ENCODE measurements at places on chromosomes 6 and 20.

DNA sequence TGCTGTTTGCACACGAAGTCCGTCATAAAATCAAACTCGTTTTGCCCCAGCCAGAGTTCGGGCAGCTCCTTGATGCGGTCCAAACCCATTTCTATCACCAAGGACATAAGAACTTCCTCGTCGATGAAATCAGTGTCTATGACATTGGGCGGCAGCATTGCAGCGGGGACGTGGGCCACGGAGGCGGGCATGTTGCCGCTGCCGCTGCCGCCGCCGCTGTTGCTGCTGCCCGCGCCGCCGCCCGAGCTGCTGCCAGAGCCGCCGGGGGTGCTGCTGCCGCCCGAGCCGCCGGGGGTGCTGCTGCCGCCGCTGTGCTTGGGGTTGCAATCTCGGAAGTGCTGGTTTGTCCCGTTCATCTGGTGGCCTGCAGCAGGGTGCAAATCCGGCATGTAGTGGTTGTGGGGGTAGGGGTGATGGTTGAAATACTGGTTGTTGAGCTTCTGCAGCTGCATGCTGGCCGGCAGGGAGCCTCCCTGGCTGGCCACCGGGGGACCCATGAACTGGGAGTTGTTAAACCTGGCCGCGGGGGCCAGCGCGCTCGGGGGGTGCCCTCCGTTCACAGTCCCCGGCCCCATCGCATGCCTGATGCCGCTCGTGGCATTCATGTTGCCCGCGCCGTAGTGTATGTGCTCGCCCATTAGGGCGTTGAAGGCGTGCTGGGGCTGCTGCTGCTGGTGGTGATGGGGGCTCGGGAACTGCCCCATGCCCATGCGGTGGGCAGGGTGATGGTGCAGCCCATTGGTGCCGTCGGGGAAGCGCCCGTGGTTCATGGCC is 1.1 kb downstream of the CITED2 start:
- DNase-seq: peak; percentile 88
- peaks cover 37% of the 10 kb centered on the region for H3K4me1 ChIP-seq
- peaks cover 30% of the 10 kb centered on the region for H3K36me3 ChIP-seq

DNA sequence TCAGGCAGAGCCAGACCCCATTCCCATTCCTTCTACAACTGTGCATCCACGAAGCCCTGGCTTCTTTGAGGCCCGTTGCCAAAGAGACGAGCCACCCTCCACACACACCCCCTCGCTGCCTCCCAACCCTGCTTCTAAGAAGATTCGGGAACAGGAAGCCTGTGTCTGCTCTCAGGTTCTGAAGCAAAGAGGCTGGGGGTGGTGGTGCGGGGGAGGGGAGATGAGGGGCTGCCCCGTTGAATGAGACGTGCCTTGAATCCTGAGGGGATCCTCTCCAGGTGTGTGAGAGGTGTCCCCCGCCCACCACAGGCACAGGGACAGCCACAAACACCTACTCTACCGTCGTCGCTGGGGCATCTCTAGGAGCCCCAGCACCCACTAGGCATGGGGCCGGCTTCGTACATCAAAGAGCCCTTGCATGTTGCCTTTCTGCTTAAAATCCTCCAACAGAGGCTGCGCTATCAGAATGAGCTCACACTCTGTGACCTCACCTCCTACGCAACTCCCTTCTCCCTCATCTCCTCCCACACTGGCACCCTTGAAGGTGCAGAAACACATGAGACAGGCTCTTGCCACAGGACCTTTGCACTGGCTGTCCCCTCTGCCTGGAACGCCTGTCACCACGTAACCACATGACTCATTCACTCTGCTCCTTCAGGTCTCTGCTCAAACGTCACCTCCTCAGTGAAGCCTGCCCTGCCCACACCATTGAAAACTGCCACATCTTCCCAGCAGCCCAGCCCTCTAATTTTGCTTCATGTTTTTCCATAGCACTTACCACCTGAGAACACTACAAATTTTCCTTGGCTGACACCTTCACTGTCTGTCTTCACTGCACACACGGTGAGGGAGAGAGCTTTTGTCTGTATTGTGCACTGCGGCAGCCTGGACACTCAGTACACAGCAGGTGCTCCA is 58.5 kb downstream of the PREX1 start:
- DNase-seq: peak; percentile 96
- H3K27ac ChIP-seq: peak overlapping the region; percentile 81
- H3K36me3 ChIP-seq: peaks cover 10% of the 10 kb centered on the region
- no peaks in the 10 kb centered on the region for H3K27me3 ChIP-seq
- peak overlapping the region; percentile 48 for H3K4me3 ChIP-seq

DNA sequence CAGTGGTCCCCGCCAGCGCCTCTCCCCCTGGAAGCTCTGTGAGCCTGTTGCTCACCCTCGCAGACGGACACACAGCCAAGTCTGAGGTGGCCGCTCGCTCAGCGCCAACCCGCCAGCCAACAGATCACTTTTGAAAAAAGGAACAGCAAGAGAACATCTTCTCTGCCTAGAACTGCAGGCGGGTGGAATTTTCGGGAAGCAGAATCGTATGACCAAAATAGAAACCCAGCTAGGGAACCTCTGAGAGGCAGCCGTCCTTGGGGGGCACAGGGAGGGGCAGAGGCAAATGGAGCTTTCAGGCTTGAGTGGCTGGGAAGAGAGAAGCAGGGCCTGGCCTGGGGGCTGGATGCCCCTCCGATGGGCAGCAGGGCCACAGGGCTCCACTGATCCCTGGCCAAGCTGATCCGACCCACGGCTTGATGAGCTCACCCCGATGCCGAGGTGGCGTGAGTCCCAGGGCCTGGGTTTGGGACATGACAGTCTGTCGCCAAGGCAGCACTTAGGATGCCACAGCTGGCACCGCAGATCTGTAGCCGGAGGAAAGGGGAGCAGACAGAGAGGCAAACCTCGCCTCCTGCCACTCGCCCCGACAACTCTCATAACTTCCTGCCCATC is 9.8 kb downstream of the NFATC2 start:
- peak overlapping the region; percentile 75 for H3K4me3 ChIP-seq
- H3K27me3 ChIP-seq: no peaks in the 10 kb centered on the region
- DNase-seq: peak; percentile 44
- H3K36me3 ChIP-seq: peaks cover 54% of the 10 kb centered on the region

GRCh38 chr6:147023581-147023980 is 180.6 kb upstream of the STXBP5 start:
- DNase-seq: no peak
- H3K27me3 ChIP-seq: no peaks in the 10 kb centered on the region
- H3K4me3 ChIP-seq: no peak overlapping the region
- H3K27ac ChIP-seq: no peak overlapping the region
- no peaks in the 10 kb centered on the region for H3K4me1 ChIP-seq

DNA sequence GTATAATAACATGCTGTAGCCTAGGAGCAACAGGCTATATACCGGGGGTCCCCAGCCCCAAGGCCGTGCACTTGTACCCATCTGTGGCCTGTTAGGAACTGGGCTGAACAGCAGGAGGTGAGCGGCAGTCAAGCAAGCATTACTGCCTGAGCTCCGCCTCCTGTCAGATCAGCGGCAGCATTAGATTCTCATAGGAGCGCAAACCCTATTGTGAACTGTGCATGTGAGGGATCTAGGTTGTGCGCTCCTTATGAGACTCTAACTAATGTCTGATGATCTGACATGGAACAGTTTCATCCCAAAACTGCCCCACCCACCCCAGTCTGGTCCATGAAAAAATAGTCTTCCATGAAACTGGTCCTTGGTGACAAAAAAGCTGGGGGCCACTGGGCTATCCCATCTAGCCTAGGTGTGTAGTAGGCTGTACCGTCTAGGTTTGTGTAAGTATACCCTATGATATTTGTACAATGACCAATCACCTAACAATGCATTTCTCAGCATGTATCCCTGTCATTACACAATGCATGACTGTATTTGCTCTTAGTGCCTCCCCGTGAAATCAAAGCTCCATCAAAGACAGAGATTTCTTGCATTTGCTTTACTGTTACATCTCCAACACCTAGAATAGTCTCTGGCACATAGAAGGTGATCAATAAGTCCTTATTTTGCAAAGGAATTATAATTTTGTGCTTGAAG is 30.8 kb downstream of the NHSL1 start:
- no peaks in the 10 kb centered on the region for H3K36me3 ChIP-seq
- peaks cover 2% of the 10 kb centered on the region for H3K27me3 ChIP-seq
- peaks cover 5% of the 10 kb centered on the region for H3K4me1 ChIP-seq
- no peak overlapping the region for H3K4me3 ChIP-seq

GRCh38 chr20:4560667-4561066 is 161.0 kb upstream of the PRND start:
- no peak overlapping the region for H3K27ac ChIP-seq
- no peaks in the 10 kb centered on the region for H3K4me1 ChIP-seq
- H3K4me3 ChIP-seq: no peak overlapping the region
- DNase-seq: no peak

DNA sequence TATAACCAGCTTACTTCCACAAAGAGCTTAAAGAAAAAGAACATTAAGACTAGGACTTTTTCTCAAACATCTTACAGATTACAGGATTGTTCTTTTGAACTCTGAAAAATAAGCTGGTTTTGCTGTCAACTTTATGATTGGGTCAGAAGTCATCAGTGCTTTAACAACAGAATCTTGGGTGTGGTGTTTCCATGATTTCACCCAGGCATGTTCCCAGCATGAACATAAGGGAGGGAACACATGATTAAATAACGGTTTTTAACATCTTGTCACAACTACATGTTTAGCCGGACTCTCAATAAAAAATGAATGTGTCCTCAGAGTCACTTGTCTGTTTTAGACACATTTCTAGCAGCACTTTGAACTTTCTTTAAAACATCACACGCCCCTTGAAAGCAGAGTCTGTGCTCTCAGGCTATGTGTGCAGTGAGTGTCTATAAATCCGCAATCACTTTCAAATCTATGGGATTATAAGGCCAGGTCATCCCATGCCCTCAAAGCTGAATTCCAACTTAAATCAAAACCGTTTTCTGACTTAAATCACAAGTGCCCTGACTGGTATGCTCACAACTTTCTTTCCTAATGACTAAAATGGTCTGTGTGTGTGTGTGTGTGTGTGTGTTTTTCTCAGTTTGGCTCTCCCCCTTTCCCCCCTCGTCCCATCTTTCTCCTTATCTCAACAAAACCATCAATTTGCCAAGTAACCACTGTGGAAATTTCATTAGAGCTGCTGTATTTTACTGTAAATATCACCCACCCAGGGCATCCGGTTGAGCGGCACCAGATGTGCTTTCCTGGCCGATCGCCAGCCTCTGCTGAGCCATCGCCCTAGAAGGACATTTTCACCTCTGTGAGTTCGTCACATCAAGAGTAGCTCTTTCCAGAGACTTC is 216.8 kb upstream of the DTNBP1 start:
- peaks cover 42% of the 10 kb centered on the region for H3K4me1 ChIP-seq
- H3K36me3 ChIP-seq: no peaks in the 10 kb centered on the region
- H3K27ac ChIP-seq: peak overlapping the region; percentile 52

DNA sequence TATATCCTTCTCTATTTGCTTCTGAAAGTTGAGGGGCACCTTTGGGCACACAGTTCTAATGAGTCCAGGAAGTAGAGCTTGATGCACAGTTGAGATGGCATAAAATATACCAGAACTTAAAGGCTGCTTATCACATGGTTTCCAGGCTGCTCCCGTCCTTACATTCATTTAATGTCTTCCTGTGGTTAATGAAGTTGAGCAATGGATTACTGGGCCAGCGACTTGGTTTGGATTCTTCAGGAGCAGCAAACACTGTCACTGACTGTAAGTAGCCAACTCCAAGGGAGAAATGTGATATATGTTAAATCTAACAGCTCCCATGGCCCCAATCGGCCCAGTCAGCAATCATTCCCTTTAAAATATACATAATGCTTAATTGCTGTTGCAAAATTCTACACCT is 9.0 kb upstream of the TSHZ2 start:
- peaks cover 12% of the 10 kb centered on the region for H3K4me1 ChIP-seq
- H3K4me3 ChIP-seq: no peak overlapping the region
- peaks cover 10% of the 10 kb centered on the region for H3K27me3 ChIP-seq
- no peaks in the 10 kb centered on the region for H3K36me3 ChIP-seq
- DNase-seq: no peak
- H3K27ac ChIP-seq: no peak overlapping the region
